ENCODE measurements at places on chromosomes 5 and 9.

DNA sequence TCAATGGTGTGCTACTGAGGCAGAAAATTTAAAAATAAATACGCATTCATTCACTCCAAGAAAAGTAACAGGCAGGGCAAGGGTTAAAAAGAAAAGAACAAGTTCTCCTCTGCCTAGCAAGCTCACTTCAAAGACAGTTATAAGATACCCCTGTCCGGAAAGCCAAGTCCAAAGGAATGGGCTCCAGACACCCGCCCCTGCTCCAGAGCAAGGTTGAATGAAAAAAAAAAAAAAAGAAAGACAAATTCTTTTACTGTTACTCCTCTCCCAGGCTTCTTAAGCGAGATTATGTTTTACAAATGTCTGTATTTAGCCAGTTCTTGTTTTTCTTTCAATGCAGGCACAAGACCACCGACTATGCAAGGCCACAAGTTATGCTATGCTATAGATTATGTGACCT lies 9.1 kb upstream of the ANXA2R start:
- H3K4me1 ChIP-seq: peaks cover 14% of the 10 kb centered on the region
- no peaks in the 10 kb centered on the region for H3K27me3 ChIP-seq
- no peak overlapping the region for H3K27ac ChIP-seq
- DNase-seq: no peak
- H3K4me3 ChIP-seq: no peak overlapping the region

- H3K4me1 ChIP-seq: no peaks in the 10 kb centered on the region
- no peaks in the 10 kb centered on the region for H3K36me3 ChIP-seq
- no peak for DNase-seq
- H3K27me3 ChIP-seq: no peaks in the 10 kb centered on the region
These were observed 163.6 kb upstream of the IRX2 start for GRCh38 chr5:2914981-2915484.

DNA sequence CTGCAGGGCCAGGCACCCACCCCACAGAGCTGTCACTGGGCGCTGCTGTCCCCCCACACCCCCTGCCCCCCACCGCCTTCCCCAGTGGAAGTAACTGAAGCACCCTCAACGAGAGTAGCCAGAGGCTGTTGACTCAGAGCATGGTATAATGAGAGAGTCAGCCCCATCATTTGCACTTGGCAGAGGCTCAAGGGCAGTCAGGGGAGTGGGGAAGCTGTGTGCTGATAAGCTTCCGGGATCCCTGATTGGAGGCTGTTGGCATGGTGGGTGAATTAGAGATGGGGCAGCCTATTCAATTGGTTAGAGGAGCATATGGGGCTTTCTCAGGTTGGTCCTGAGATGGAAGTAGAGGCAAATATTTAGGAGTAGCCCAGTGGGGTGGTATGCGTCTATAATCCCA lies 77.1 kb upstream of the GOLM1 start:
- H3K36me3 ChIP-seq: no peaks in the 10 kb centered on the region
- no peak overlapping the region for H3K4me3 ChIP-seq

GRCh38 chr5:110630350-110630749 lies 96.1 kb downstream of the TMEM232 start:
- no peak for DNase-seq
- H3K4me3 ChIP-seq: no peak overlapping the region
- H3K27ac ChIP-seq: no peak overlapping the region
- no peaks in the 10 kb centered on the region for H3K27me3 ChIP-seq
- H3K4me1 ChIP-seq: no peaks in the 10 kb centered on the region

GRCh38 chr5:141876628-141877355 lies 1.4 kb downstream of the PCDH1 start:
- H3K4me1 ChIP-seq: peaks cover 36% of the 10 kb centered on the region
- DNase-seq: no peak
- H3K36me3 ChIP-seq: no peaks in the 10 kb centered on the region

DNA sequence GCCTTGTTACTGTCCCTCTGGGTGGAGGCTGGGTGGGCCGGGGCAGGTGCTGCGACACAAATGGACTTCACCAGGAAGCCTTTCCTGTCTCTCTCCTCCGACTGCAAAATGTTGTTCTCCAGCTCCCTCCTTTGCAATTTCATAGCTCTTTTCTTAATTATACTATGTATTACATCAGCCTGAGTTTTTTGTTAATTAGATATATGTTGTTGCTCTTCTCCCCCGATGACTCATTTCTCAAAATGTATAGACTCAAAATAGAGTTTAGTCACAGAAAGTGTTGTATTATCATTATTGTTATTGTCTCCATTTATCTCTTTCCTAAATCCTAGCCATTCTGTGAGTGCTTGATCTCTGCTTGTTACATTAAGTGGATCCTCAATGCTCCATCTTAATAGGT lies 122.4 kb upstream of the OSMR start:
- no peaks in the 10 kb centered on the region for H3K36me3 ChIP-seq
- DNase-seq: no peak
- no peak overlapping the region for H3K4me3 ChIP-seq
- H3K27ac ChIP-seq: no peak overlapping the region
- H3K4me1 ChIP-seq: no peaks in the 10 kb centered on the region

- no peak overlapping the region for H3K4me3 ChIP-seq
- H3K36me3 ChIP-seq: peaks cover 9% of the 10 kb centered on the region
- no peak overlapping the region for H3K27ac ChIP-seq
- DNase-seq: no peak
- no peaks in the 10 kb centered on the region for H3K4me1 ChIP-seq
These were observed 52.4 kb downstream of the SLC44A1 start for GRCh38 chr9:105296877-105297287.

DNA sequence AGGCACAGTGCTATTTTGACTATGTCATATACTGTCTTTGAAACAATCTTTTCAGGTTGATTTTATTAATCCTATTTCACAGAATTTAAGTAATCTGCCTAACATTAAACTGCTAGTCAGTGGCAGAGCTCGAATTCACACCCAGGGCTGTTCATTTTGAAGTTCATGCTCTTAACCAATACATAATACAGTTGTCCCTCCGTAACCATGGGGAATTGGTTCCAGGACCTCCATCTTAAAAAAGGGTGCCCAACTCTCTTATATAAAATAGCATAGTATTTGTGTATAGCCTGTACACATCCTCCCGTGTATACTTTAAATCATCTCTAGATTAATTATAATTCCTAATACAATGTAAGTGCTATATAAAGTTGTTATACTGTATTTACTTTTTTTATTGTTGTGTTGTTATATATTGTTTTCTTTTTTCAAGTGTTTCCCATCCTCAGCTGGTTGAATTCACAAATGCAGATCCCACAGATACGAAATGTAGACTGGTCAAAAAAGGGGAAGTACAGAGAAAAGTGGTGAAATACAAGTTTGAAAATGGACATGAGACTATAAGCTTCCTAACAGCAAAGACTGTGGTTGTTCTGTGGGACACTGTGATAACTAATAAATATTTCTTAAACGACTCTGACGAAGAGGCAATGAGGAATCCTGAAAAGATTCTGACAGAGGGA lies 18.3 kb downstream of the RFX3 start:
- no peak overlapping the region for H3K4me3 ChIP-seq
- H3K4me1 ChIP-seq: no peaks in the 10 kb centered on the region
- no peaks in the 10 kb centered on the region for H3K36me3 ChIP-seq
- no peak overlapping the region for H3K27ac ChIP-seq

- no peak overlapping the region for H3K27ac ChIP-seq
- no peaks in the 10 kb centered on the region for H3K4me1 ChIP-seq
- H3K4me3 ChIP-seq: no peak overlapping the region
- no peak for DNase-seq
These were observed 147.8 kb upstream of the CCNH start for GRCh38 chr5:87560528-87560927.

GRCh38 chr5:95432779-95433178 lies 41.6 kb downstream of the FAM81B start:
- H3K4me3 ChIP-seq: no peak overlapping the region
- H3K36me3 ChIP-seq: no peaks in the 10 kb centered on the region
- no peak for DNase-seq
- no peaks in the 10 kb centered on the region for H3K4me1 ChIP-seq
- no peaks in the 10 kb centered on the region for H3K27me3 ChIP-seq

DNA sequence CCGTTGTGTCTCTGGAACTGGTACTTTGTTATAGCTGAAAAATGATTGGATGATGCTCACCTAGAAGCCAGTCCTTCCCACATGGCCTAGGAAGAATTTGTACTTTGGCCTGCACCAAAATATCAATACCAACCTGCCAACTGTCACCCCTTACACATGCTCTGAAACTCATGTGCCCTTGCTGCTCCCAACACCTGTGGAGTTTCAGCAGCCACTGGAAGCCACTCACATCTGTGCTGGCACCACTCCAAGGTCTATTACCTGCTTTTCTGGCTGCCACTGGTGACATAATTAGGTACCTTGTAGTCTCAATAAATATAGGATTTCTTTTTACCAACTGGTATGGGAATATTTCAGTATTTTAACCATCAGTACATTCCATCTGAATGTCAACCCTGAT lies 363.6 kb downstream of the SH3GL2 start:
- no peaks in the 10 kb centered on the region for H3K36me3 ChIP-seq
- no peaks in the 10 kb centered on the region for H3K27me3 ChIP-seq
- no peaks in the 10 kb centered on the region for H3K4me1 ChIP-seq
- no peak for DNase-seq
- no peak overlapping the region for H3K4me3 ChIP-seq
- H3K27ac ChIP-seq: no peak overlapping the region

DNA sequence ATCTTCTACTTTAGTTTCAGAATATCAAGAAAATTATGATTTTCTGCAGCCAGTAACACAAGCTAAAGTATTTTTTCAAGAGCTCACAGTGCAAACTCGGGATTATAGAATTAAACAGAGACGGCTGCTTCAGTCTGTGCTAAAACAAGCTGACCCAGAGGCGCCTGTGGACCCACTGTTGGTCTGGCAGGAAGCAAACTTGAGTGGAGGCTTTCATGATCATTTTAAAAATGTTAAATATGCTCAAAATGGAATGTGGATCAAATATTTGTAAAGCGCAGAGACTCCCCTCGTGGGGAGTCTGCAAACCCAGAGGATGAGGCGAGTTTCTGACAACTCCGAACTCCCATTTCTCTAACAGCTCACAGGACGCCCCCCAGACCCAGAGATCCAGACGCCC lies 13.0 kb downstream of the ROR2 start:
- no peak overlapping the region for H3K27ac ChIP-seq
- H3K4me1 ChIP-seq: no peaks in the 10 kb centered on the region
- H3K36me3 ChIP-seq: no peaks in the 10 kb centered on the region
- DNase-seq: no peak
- H3K4me3 ChIP-seq: no peak overlapping the region
- no peaks in the 10 kb centered on the region for H3K27me3 ChIP-seq

DNA sequence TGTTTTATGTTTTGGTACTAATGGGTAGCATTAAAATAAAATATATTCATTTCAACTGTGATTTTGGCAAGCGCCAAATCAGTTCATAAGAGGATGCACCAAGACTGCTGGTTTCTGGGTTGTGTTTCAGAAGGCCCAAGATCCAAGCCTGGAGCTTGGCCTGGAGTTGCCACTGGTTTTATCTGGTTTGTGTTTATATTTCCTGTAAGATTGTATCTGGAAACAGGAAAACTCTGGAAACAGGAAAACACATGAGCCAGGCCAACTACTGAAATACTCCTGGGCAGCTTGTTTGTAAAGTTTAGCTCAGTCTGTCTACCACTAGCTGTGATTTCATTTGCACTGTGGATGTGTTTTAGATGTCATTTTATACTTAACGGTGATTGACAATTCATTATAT lies 5.5 kb downstream of the FSTL4 start:
- peaks cover 30% of the 10 kb centered on the region for H3K27me3 ChIP-seq
- no peak overlapping the region for H3K27ac ChIP-seq
- H3K4me3 ChIP-seq: no peak overlapping the region
- no peak for DNase-seq

DNA sequence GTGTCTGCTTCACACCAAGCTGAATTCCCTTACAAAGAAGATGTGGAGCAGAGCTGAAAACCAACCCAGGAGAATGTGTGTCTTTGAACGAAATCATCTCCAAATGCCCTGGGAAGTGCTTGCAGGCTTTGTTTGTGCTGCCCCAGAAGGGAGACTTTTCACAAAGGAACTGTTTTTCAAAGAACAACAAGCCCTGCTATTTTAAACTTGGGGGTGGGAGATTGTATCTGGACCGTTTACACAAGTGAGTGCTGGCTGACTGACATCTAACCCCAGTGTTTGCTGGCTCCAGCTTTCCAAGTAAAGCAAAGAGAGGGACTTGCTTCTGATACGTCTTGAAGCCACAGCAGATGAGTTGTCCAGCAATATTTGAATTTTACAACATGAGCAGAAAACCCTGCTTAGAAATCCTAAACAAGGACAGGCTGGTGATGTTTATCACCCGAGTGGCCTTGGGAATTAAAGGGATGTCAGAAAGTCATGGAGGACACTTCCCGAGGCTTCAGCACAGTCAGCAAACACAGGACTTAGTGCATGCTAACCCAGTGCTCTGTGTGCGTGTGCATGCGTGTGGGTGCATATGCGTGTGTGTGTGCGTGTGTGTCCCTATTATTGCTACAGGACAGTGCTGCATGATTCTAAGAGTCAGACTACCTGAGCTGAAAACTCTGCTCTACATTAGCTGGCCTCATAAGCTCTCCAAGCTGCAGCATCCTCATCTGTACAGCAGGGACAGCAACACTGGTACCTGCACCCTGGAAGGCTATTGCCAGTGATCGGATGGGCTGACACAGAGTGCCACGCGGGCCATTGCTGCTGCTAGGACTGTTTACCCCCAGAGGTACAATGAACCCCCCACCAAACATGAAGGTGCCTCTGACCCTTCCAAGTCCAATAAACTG lies 1.4 kb downstream of the ADAMTS12 start:
- DNase-seq: no peak
- peaks cover 46% of the 10 kb centered on the region for H3K27me3 ChIP-seq
- H3K36me3 ChIP-seq: no peaks in the 10 kb centered on the region
- H3K27ac ChIP-seq: no peak overlapping the region
- no peak overlapping the region for H3K4me3 ChIP-seq

- no peaks in the 10 kb centered on the region for H3K36me3 ChIP-seq
- peaks cover 2% of the 10 kb centered on the region for H3K4me1 ChIP-seq
- DNase-seq: no peak
- H3K4me3 ChIP-seq: no peak overlapping the region
- peaks cover 2% of the 10 kb centered on the region for H3K27me3 ChIP-seq
These were observed 16.4 kb upstream of the PPP1R26 start for GRCh38 chr9:135463140-135463539.

GRCh38 chr9:3528451-3528850 lies 2.6 kb upstream of the RFX3 start:
- H3K27ac ChIP-seq: peak overlapping the region; percentile 100
- peaks cover 4% of the 10 kb centered on the region for H3K36me3 ChIP-seq
- peak; percentile 22 for DNase-seq
- peaks cover 24% of the 10 kb centered on the region for H3K4me1 ChIP-seq
- no peaks in the 10 kb centered on the region for H3K27me3 ChIP-seq

- H3K4me1 ChIP-seq: no peaks in the 10 kb centered on the region
- no peaks in the 10 kb centered on the region for H3K27me3 ChIP-seq
- no peak for DNase-seq
These were observed 119.6 kb downstream of the EFNA5 start for GRCh38 chr5:107551088-107551487.

DNA sequence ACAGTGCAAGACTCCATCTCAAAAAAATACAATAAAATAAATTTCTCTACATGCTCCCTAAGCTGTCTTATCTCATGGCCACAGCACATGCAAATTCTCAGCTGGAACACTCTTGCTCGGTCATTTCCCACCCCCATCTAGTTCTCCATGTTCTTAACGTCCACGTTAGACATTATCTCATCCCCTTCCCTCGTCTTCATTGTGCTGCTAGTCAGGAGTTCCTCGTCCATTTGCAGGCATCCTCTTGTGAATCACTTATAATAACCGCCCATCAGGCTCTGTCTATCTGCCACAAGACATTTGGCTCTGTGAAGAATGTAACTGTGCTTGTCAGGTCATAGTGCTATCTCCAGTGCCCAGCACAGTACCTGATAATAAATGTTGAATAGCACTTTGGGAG lies 32.9 kb upstream of the GOLGA1 start:
- H3K4me3 ChIP-seq: no peak overlapping the region
- H3K36me3 ChIP-seq: peaks cover 15% of the 10 kb centered on the region
- no peaks in the 10 kb centered on the region for H3K27me3 ChIP-seq
- H3K4me1 ChIP-seq: no peaks in the 10 kb centered on the region
- H3K27ac ChIP-seq: no peak overlapping the region
